ENCODE measurements at places on chromosomes 5 and 9.

- DNase-seq: no peak
Observed at GRCh38 chr9:16126042-16126441, 573.2 kb downstream of the CCDC171 start.

- DNase-seq: no peak
Observed at GRCh38 chr9:72131206-72131605, 18.0 kb upstream of the GDA start.

GRCh38 chr5:99544356-99544755, 615.5 kb upstream of the CHD1 start:
- no peak for DNase-seq

GRCh38 chr5:131423056-131423455, 159.2 kb downstream of the CDC42SE2 start:
- DNase-seq: no peak

GRCh38 chr5:43889233-43889632, 286.3 kb downstream of the NNT start:
- DNase-seq: no peak

GRCh38 chr5:174816858-174817257, 92.5 kb downstream of the MSX2 start:
- no peak for DNase-seq

DNA sequence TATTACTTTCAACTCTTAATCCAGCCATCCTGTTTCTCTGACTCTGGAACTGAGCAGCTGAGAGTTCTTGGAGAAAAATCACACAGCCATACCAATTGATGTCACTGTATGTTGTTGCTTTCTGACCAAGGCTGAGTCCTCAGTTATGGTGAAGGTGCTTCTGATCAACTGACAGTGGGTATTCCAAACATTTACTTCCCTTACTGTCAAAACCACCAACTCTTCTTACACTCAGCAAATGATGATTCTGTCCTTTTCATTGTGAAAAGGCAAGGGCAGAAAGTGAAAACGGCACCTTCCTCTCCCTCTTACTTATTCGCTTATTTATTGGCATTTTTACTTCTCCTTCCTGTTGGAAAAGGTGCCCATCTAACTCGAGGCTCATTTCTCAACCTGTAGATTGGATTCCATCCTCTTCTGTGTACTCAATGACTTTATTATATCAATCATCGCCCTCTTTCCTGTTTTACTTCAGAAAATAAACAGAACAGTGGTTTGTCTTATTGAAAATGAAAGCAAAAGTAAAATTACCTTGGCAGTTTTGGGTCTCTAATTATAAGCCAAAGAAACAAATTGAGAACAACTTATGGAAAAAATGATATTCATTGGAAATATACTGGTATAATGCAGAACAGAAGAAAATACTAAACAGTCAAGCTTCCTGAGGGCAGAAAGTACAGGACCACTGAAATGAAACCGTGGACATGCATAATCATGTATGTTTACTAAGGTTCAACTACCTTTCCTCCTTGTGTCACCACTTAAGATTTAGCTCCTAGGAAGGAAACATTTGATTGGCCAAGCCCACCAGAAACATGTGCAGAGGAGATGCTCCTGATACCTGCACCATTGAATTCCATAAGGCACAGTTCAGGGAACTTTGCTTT, 104.5 kb upstream of the CHD1 start:
- no peak for DNase-seq

- no peak for DNase-seq
Observed at GRCh38 chr5:120564013-120564412, 99.9 kb downstream of the PRR16 start.

DNA sequence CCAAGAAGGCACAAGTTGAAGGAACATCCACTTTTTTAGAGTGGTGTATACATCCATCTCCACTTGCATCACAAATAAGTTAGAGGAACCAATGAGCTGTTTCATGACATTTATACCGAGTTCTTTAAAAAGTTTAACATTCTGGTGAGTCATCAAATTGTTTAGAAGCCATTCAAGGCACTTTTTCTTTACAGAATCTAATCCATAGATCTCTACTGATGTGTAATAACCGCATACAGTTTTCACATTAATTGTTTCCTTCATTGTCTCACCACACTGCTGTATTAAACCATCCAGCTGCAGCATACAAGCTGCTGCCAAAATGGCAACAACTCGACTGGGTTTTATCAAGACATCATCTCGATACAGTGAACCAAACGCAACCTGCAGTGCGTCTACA, 744 bp downstream of the GMCL2 start:
- DNase-seq: no peak

DNA sequence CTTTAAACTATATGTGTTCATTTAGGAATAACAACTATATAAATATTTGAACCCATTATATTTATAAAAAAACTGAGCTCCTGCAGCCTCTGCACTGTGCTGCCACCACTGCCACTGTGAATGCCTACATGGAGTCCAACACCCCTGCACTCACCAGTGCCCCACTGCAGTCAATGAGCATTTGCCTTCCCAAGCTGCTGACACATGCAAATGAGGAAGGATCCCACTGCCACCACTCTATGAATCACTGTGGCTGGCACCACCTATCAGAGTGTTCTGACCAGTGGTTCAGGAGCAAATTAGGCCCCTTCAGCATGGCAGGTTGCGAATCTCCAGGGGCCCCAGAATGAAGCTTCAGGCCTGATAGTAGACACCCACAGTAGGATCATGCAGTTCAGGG, 9.1 kb downstream of the IFNA5 start:
- DNase-seq: no peak

DNA sequence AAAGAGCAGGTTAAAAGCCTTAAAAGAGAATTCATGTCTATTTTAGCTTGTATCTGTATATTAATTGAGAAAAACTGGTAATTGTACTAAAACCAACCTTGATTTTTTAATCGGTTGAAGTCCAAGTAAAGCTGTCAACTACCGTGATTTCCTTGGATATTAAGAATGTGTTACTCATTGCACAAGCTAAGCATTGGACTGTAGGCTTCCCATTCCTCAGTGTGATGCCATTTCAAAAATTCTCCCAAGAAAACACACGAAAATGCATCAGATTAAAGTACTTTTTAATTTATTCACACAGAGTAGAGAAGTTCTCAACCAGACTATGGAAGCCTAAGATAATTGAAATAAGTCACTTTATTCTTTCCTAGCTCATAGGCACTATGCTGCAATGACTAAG, 761.4 kb upstream of the TYRP1 start:
- DNase-seq: no peak

DNA sequence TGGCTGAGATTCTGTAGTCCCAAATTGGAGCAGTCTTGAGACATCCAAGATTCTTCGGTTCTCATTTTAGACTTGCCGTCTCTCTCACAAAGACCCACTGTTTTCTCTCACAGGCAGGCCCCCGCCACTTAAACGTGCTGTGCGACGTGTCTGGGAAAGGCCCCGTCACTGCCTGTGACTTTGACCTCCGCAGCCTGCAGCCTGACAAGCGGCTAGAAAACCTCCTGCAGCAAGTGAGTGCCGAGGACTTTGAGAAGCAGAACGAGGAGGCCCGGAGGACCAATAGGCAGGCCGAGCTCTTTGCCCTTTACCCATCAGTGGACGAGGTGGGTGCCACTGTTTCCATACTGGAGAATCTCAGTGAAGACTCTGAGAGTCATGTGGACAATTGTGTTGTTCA, 97.2 kb downstream of the DOCK8 start:
- DNase-seq: no peak

DNA sequence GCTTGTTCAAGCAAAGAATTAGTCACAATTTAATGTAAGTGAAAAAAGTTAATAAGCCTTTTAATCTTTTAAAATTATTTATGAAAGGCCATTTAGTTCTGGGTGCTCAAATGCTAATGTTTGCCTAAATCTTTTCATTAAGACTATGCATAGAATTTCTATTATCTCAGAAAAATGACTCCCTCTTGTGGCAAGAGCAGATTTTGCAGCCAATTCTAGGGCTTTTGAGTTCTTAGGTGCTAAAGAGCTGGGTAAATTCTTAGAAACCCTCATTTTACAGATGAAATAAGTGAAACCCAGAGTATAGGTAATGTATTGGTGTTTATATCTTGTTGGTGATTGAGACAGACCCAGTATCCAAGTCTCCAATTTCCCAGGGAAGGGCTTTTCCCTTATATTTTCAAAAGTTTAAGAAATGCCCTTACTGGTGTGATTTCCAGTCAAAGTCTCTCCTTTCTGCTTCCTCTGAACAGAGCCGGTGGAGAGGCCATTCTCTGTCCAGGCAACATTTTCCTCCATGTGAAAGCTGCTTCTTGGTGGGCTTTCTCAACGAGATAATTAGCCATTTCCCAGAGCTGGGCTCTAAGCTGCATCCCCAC, 24.1 kb upstream of the PCSK5 start:
- DNase-seq: no peak

GRCh38 chr5:176573564-176574296, 24.6 kb downstream of the CDHR2 start:
- DNase-seq: peak; percentile 76

DNA sequence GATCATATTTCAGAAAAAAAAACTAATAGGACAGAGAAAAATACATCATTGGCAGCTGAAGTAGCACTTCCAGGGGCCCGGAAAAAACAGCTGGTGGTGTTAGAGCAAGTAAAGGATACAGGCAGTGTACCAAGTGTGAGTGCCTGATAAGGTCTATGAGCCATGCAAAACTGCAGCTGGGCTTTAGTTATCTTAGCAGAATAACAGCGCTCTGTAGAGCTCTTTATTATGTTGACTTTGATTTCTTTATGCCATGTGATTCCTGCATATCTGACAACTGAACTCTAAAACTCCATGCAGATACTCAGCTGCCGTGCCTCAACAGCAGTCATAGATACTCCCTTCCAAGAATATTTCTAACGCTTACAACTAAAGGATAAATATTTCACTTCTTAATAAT, 119.5 kb downstream of the CAAP1 start:
- DNase-seq: no peak

DNA sequence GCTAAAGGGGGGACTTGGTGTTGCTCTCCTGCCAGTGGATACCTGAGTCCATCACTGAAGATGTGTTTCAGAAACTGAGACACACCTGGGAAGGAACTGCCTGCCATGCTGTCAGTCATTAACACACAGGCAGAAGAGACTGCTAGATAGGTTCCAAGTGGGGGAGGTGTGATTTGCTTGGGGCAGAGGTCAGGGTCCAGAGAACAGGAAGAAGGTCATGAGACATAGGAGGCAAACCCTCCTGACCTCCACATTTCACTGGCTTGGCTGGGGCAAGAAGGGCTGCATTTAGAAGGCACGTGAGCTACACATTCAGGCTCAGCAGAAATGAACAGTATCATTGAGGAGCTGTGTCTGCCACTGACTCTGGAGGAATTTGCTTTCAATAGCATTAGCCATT, 215.8 kb downstream of the HSPA4 start:
- no peak for DNase-seq

- DNase-seq: no peak
Observed at GRCh38 chr9:113360242-113360842, 11.0 kb downstream of the BSPRY start.

GRCh38 chr9:91756510-91756780, 193.6 kb downstream of the ROR2 start:
- DNase-seq: no peak

DNA sequence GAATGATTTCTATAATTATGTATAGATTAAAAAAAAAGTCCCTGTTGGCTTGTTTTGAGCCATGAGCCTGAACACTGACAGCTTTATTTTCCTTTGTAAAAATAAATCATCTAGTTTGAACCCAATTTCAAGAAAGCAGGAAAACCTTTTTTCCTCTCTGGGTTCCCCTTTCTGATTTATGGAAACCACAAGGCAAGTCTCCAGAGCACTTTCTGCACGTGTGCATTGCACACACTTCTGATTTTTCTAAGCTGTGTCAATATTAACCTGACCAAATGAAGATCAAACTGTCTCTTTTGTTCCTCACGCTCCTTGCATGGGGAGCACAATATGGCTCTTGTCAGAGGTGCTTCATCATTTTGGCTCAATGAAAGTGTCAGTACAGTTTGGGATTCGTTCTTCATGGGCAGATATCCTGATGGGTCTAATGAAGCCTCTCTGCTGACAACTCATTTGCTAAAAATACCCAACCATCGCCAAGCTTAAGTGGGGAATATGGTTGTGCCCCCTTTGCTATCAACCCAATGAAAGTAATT, 39.2 kb upstream of the PCA3 start:
- DNase-seq: no peak

DNA sequence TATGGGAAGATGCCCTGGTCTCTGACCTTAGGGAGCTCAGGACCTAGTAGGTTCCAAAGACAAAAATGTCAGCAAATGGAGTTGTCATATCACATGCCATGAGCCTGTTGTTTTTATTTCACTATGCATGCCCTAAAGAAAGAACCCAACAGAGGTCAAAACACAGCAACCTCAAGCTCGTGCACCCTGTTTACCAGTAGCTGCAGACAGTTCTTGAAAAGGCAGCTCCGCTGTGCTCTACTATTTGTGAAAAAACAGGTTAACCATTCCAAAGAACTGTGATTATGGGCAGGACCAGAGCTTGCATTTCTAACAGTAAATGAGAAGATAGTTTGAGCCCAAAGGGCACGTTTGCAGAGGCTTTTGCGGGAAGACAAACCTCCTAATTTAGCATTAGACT, 22.8 kb downstream of the ITK start:
- no peak for DNase-seq

DNA sequence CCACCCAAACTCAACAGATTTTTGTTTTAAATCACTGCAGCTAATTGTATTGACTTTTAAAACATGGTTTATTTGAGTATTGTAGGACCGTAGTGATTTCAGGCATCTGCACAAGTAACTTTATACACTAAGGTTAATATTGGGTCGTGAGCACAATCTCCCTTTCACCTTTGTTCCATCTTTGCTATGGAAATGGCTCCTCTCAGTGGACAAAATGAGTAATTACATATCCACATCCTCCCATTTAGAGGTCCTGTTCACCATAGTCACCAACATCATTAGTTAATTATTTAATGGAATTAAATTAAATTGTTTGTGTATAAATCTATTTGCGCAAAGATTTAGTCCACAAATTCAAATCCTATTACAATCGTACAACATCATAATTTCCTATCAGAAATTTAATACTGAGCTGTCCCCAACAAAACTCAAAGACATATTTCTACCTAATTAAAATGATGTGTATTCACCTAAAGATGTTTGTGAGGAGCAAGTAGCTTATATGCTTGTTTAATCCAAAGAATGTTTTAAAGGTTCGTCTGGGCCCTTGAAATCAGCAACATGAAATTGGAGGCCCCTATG, 173.0 kb upstream of the DAPK1 start:
- DNase-seq: no peak

Measured in stimulated activated CD8-positive, alpha-beta memory T cell treated with anti-CD3 and anti-CD28 coated beads, Interleukin-4, amount 100 ng/mL, for 1 hour (primary cell).